SW 1271 (cell line): ENCODE measurements at places on chromosomes 6 and 20.

DNA sequence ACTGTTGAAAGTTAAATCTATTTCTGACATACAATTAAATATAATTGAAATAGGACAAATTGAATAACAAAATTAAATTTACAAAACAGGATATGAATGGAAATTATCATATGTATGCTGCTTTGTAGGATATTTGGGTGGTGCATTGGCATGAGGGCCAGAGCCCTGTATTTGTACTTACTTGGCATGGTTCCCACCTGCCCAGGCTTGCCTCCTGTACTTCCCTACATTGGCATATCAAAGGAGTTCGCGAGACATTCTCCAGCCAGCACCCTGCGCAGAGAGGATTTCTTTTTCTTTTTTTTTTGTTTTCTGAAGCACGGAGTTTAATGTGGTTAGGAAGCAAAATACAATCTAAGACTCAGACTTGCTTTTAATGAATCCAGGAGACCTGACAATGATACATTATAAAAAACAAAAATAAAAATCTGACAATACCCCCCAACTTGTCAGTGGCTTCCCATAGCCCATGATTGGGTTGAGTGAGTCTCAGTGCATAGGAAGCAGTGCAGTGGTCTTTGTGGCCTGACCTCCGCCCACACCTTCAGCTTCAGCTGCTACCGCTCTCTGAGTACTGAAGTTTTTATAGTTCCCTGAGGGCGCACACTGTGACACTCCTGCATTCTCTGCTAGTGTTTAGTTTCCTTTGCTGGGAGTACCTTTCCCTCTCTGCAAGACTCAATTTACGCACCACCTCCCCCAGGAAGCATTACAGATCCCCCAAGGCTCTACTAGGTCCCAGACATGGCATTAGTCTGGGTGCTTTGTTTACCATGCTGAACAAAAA lies 440.8 kb downstream of the UTRN start:
- no peak for DNase-seq

- DNase-seq, result no peak
Measured at GRCh38 chr20:61874421-61875068, 191.1 kb downstream of the TAF4 start.

DNA sequence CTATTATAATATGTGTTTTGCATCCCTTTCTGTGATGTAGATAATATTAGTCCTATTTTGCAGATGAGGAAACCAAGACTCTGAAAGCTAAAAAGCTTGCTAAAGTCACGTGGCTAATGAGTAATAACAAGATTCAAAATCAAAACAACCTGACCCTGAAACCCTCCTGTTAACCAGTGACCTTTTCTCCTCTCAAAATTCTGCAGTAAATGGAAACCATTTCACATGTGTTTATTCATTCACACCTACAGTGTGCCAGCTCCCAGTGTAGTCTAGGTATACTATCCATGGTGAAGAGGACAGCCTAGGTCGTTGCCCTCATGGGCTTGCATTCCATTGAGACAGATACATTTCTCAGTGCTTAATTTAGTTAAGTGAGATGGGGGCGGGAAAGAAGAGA lies 30.6 kb upstream of the PHACTR2 start:
- no peak for DNase-seq

DNA sequence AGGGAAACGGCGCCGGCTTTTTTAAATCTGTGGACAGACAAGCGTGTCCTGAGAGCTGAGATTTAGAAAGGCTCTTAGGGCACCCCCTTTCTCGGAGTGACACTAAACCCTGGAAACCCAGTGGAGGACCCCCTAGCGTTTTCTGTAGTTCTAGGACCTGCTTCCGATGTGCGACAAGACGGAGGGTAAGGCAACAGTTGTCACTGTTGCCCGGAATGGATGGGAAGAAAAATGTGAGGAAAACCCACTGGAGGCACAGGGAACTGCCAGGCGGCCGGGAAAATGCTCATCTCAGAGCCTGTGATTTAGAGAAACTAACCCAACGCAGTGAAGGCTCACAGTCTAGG lies 551 bp upstream of the ATP5F1E start:
- peak; percentile 88 for DNase-seq

- DNase-seq, result no peak
Measured at GRCh38 chr6:148814869-148815268, 68.0 kb downstream of the UST start.

- peak; percentile 17 for DNase-seq
Measured at GRCh38 chr20:61387204-61387953, 135.3 kb downstream of the CDH4 start.
